ENCODE measurements at places on chromosomes 2 and 18. TPM values are rescaled to one million over a fixed set of nuclear protein-coding genes. Genes with fewer than 3 reads are reported as not detected.

- DNase-seq = no peak
Observed at GRCh38 chr2:106147665-106148064, 46.4 kb downstream of the UXS1 start.

- DNase-seq = no peak
Observed at GRCh38 chr2:150097901-150098531, 389.5 kb downstream of the RND3 start.

GRCh38 chr2:202883987-202884675 lies 12.6 kb upstream of the ICA1L start:
- no peak for DNase-seq

GRCh38 chr18:13039806-13040205 lies 48.6 kb downstream of the CEP192 start:
- DNase-seq = no peak

The DUSP2 gene
- polyA plus RNA-seq = 2.2 TPM

Measured in BJ (cell line).